Sigmoid colon (tissue), 7 donors: ENCODE measurements at places on chromosomes 5 and 9. TPM values are rescaled to one million over a fixed set of nuclear protein-coding genes. Genes with fewer than 3 reads are reported as not detected.

GRCh38 chr5:73619606-73620333 lies 6.2 kb upstream of the ARHGEF28 start:
- DNase-seq = no peak

DNA sequence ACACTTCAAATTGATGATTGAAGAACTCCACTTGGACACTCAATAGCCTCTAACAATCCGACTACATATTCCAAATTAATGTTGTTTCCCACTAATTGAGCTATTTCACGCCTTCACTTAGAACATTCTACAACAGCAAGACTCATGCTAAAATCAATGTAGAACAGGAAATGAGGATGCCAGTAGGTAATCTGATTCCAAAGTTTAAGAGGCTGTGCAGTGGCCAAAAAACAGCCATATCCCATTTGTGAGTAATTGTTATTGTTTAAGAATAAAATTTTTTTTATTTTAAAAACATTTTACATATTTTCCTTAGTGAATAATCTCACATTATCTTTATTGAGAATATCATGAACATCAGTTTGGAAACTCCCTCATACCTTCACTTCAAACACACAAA lies 35.7 kb upstream of the GHR start:
- no peak for DNase-seq

GRCh38 chr5:138833080-138833479 lies 42.1 kb downstream of the LRRTM2 start:
- no peak for DNase-seq

GRCh38 chr5:756865-757345 lies 27.6 kb downstream of the ZDHHC11B start:
- DNase-seq = peak; percentile 63

The PCDHGB3 gene
- total RNA-seq = 6.1 TPM

The CYLC2 gene
- not detected for total RNA-seq
